ENCODE measurements at places on chromosomes 11 and 22.

GRCh38 chr22:23305321-23305910 lies 125.1 kb downstream of the BCR start:
- no peak for DNase-seq

GRCh38 chr11:131242476-131243000 lies 127.9 kb upstream of the NTM start:
- DNase-seq = no peak

- no peak for DNase-seq
These were observed 9.2 kb downstream of the EXT2 start for GRCh38 chr11:44104481-44105294.

DNA sequence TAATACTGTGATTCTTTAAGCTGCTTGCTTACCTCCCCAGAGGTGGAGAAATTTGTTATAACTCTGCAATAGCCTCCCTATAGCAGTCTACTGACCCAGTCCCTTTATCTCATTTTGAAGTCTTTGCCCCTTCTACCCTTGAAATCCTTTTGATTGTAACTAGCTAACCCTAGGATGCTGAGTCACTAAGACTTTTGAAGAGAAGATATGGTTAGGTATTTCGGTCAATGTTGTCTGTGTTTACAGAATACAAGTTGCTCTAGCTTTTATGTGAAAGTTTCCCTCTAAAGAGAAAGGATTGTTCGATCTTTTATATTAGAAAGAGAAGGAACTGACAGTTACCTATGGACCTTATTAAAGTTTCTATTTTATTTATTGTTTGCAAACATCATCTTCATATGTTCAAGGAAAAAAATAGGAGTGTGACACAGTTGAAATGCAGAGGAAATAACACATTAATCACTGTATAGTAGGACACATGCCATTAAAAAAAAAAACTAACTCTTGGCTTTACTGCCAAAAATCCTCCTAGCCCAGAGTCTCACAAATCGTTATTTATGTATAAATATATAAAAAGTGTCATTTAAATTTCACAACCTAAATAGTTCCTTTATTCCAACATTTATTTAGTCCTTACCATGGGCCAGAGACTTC lies 3.1 kb downstream of the HYLS1 start:
- DNase-seq = no peak

DNA sequence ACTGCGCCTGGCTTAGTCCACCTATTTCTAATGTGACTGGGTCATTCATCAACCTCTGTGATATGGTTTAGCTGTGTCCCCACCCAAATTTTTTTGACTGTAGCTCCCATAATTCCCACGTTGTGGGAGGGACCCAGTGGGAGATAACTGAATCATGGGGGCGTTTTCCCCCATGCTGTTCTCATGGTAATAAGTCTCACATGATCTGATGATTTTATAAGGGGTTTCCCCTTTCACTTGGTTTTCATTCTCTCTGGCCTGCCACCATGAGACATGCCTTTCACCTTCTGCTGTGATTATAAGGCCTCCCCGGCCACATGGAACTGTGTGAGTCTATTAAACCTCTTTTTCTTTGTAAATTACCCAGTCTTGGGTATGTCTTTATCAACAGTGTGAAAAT lies 8.7 kb downstream of the CENATAC start:
- DNase-seq = no peak

- DNase-seq = no peak
These were observed 416.3 kb downstream of the BUD13 start for GRCh38 chr11:116356451-116356850.

DNA sequence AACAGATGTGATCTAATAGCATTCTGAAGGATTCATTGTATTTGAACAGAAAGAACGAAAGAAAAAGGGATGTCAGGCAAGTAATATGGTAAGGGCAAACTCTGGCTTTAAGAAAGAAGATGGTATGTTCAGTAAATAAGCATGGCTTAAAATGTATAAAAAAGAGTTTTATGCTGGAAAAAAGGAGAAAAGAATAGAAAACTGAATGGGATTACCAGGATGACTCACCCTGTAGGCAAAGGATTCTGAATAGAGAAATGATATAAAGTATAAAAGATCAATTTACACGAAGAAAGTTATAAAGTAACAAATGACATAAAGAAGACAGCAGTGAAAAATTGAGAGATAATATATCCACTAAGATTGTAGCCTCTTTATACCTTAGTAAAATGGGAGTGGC lies 4.5 kb downstream of the CCDC82 start:
- no peak for DNase-seq

DNA sequence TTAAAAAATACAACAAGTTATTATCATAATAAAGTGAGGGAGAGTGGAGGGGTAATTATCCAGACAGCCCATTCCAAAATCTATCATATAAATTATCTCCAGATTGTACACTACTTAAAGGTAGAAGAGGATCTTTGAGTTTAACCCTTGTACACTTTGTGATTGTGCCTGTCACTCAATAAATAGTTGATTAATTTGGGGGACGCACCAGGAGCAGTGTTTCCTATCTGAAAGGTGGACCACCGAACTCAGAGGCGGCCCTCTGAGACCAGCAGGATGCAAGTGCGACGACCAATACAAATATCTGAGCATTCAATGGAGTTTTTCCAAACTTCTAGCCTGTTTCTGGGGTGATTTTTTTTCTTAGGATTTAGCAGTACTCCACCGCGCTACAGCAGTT lies 1.1 kb upstream of the CECR2 start:
- DNase-seq = no peak
